ENCODE measurements at places on chromosomes 5 and 9. TPM values are rescaled to one million over a fixed set of nuclear protein-coding genes. Genes with fewer than 3 reads are reported as not detected.

DNA sequence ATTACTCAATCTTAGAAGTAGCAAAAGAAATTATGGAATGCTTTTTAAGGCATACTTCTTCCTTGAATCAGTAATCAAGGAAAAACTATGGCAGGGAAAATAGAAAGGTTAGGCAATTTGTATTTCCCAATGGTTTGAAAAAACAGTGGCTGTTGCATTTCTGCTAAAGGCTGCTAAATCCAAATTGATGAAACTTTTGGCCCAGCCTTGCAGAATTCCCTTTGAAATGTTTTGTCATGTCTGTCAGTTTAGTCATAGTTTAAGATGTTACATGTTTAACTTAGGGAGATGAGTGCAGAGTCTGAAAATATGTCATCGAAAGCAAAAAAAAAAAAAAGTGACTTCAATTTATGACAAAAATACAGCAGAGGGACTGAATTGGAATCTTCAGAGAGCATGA, 878.9 kb upstream of the WWC1 start:
- no peak for DNase-seq

The SPINK7 gene
- total RNA-seq = not detected

DNA sequence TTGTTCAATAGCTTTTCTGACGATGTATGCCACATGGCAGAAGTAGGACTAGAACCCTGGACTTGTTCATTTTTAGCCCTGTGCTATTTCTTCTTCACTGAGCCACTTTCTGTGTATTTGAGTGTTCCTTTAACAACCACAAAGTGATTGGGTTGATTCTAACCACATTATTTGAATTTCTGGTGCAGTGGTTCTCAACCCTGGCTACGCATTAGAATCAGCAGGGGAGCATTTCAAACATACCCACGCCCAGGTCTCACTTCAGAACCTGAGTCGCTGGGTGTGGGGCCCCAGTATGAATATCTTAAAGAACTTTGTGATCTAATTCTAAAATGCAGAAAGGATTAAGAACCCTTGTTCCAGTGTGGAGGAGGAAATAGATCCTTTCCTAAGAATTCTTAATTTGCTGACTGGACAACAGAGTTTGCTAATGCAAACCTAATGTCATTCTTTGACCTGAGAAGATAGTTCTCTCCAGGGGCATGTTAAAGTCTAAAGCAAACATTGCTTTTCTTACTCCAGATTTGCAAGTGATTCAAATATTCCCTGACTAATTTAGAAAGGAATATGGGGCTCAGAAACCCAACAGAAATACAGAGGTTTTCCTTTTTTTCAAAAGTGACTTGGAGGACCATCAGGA, 75.4 kb upstream of the GDNF start:
- no peak for DNase-seq

GRCh38 chr9:84811072-84811750, 141.7 kb downstream of the NTRK2 start:
- no peak for DNase-seq

DNA sequence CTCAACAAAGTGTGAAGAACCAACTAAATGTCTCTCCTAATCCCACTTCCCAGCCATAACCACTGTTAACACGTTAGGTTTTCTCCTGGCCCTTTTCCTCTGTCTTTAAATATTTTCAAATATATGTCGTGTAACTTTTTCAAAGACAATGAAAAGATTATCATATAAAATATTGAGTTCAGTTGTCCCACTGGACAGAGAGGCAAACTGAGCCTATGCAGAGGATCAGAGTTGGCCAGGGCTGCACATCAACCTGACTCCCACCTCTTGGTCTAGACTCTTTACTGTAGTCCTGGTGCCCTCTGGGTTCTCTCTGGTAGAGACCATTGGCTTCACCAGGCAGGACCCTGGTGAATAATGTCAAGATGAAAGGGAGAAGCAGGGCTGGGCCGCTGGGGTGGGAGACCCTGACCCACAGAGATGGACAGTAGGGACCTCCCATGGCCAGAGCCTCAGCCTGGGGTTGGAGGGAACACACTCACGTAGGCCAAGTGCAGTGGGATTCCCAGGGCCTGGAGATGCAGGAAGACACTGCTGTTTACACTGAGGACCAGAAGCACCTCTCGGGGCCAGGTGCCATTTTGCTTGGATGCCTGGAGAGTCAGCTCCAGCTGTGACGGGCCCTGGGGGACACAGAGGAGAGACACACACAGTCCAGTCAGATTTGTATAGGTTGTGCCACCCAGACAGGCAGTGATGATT, 25.1 kb downstream of the ENG start:
- no peak for DNase-seq

- DNase-seq = no peak
Measured at GRCh38 chr5:124973661-124974060, 227.2 kb upstream of the ZNF608 start.

DNA sequence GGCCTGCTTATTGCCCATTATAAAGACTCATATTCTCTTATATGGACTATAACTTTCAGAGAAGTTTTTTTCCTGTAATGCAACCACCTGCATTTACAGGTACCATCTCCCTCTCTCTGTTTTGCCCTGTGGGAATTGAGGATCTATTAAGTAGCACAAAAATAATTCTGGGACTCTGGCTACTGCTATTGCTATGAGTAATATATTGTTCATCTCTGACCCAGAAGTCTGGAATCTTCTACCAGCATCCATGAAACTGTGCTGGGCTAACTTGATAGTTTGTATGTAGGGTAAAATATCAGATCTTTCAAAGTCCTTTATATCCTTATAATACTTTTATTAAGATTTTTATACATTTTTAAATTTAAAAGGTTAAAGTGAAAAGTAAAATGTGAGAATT, 607.2 kb downstream of the EFNA5 start:
- no peak for DNase-seq

The CBY3 gene
- not detected for total RNA-seq

All from breast epithelium (tissue), 4 donors.